GM04503 (cell line): ENCODE measurements at places on chromosomes 7 and 10.

GRCh38 chr7:75716992-75717626 is 21.6 kb downstream of the HIP1 start:
- DNase-seq = peak; percentile 86

GRCh38 chr7:55533729-55534080 is 38.6 kb downstream of the VOPP1 start:
- DNase-seq = no peak

DNA sequence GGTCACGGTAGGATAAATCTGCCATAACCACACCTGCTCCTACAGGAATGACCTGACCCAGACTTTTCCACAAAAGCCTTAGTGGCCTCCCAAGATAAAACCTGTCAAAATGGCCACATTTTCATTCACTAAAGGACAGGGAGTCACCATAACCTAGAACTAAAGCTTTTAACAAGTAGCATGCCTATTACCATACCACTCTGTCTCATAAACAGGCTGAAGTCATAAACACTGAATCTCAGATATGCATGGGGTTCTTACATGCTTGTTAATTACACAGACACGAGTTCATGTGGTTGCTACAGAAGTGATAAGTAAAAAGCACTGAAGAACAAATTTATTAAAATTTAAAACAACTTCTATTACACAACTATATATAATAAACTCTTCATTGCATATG is 56.0 kb downstream of the HIPK2 start:
- DNase-seq = no peak

- DNase-seq = no peak
Observed at GRCh38 chr7:100626530-100627237, 14.3 kb downstream of the MOSPD3 start.

DNA sequence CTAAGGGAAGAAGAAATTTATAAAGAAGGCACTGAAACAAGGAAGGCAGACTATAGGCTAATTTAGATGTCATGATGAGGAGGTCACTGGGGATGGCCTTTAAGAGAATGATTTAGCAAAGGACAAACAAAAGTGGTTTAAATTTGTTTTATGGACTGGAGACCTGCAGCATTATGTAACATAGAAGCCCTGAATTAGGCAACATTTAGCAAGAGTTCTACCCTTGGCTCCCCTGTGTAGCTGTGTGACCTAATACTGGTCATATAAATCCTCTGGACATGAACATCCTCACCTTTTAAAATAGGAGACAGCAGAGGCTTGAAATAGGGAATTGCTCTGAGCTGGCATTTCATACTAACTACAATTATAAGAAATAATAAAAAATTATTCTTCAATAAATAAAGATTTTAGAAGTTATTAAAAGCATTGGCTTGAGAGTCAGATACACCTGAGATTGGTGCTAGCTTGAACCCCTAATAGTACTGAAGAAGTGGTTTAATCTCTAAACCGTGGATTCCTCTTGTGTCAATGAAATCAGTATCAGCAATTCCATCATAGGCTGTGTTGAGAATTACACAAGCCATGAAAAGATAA is 48.9 kb downstream of the RNLS start:
- DNase-seq = no peak

- no peak for DNase-seq
Observed at GRCh38 chr10:86918022-86918471, 39.4 kb downstream of the MMRN2 start.

GRCh38 chr7:18866359-18867036 is 250.9 kb downstream of the TWIST1 start:
- peak; percentile 98 for DNase-seq

GRCh38 chr10:99520040-99520846 is 12.5 kb upstream of the NKX2-3 start:
- DNase-seq = no peak

- peak; percentile 35 for DNase-seq
Observed at GRCh38 chr7:964401-965231, 10.1 kb upstream of the ADAP1 start.
